ENCODE measurements at places on chromosomes 11 and 22.
A peak's percentile ranks its signal among the peaks of the same experiment; 100 is the strongest.

DNA sequence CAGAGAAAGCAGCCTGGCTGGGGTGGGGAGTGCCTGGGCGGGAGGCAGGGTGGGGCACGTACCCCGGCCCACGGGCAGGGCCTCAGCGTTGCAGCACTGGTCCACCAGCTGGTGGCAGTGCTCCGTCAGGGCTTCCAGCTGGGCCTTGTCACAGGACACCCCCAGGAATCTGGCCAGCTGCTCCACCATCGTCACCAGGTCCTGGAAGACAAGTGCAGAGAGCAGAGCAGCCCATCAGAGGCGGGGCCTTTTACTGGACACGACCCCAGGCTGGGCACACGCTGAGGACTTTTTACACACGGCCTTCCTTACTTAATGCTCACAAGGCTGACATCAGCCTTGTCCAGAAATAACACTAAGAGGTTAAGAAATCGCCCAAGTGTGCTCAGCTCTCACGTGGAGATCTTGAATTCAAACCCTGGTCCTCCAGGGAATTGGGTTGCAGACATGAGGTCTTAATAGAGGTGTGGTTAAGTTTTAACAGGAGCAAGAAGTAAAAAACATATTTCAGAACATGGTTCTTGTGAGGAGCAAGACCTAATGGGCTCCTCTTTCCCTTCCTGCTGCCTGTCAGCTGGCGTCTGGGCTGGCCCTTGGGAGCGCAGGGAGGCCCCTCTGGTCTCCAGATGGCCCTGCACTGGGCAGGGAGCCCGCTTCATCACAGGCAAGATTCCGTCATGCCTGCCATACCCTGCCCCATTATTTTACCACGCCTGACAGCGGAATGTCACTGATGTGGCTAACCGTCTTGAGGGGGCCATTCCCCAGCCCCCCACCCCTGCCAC lies 17.1 kb upstream of the EFCAB6 start:
- DNase-seq, result no peak

GRCh38 chr22:37870273-37870672 lies 21.1 kb downstream of the EIF3L start:
- DNase-seq, result no peak

DNA sequence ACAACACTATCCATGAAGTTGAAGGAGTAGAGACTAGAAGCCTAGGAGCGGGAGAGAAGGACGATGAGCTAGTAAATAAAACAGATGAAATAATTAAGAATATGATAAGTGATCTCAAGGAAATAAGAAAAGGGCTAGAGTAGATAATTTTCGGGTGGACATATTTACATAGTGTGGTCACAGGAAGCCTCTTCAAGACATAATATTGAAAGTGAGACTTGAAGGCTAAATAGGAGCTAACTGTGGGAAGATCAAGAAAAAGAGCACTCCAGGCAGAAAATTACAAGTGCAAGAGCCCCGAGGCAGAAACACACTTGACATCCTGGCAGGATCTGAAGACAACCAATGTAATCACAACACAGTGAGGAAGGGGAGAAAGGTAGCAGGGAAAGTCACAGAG lies 11.9 kb upstream of the PPFIBP2 start:
- no peak for DNase-seq

DNA sequence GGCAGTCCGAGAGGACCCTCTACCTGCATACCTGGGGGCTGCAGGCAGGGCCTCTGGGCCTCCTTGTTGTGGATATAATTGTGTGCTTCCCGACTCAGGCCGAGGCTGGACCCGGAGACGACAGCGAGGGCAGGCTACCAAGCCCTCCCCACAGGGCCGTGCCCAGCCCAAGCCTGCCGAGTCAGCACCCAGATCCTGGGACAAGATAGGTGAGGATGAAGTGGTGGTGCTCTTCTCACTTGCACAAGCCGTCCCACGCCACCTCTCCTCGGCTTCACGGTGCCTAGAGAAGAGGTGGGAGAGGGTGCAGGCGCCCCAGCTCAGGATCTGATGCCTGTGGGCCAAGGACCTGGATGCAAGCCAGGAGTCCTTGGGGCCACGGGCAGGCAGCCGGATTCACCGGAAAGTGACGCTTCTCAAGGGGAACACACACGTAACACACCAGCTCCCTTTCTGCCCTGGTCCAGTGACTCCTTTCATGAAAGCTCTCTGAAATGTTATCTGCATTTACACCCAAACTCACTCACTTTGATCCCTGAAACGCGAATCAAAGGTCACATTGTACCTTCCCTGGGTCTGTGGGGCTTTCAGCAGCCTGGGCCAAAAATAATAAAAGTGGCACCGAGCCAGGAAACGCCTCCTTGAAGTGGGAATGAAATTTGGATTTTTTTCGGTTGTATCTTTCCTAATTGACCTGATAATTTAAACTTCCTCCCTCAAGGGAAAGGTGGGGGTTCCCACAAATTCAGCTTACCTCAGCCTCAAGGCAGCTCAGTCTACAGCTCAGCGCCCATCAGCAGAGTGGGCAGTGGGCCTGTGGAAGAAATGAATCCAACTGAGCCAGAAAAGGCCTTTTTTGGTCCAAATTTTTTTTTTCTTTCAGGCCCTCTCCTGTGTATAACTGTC lies 1.1 kb upstream of the GNB1L start:
- peak; percentile 62 for DNase-seq

DNA sequence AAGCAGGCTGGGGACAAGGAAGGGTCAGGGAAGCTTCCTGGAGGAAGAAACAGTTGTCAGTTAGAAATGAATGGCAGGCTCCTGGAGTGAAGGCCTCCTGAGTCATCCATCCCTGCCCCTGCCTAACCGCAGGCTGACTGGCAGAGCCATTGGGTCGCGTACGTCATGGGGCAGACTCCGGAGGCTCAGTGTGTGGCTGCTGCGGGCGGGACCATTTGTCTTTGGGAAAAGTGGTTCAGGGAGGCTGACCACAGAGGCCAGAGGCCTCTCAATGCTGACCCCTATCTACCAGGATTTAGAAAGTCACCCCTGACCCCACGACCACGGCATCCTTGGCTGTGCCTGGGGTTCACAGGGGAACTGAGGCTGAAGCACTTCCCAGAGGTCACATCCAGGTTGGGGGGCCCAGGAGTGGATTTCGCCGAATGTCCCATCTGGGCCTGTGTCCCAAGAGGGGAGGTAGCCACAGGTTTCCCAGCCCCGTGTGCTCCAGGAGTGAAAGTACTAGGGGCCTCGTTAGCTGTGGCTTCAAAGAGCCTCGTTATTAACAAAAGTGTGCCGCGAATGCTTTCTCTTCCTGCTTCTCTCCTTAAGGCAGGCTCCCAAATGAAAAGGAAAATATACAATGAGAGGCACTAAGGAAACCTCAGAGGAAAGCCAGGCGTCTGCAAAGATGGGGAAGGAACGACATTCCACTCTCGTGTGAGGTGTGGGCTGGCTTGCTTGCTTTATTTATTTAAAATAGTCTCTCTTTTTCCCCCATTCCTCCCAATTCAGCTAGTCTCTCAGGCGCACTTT lies 58.9 kb downstream of the FLRT1 start:
- peak; percentile 96 for DNase-seq

DNA sequence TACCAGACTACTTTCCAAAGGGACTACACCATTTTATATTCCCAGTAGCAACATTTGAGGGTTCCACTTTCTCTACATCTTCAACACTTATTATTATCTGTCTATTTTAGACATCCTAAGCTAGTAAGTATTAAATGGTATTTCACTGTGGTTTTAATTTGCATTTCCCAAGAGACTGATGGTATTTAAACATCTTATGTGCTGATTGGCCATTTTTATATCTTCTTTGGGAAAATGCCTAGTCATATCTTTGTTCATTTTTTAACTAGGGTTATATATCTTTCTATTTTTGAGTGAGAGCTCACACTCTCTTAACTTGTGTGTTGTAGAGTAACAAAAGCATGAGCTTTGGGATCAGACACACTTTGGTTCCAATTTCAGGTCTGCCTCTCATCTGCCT lies 73.7 kb downstream of the PRCP start:
- DNase-seq, result no peak

DNA sequence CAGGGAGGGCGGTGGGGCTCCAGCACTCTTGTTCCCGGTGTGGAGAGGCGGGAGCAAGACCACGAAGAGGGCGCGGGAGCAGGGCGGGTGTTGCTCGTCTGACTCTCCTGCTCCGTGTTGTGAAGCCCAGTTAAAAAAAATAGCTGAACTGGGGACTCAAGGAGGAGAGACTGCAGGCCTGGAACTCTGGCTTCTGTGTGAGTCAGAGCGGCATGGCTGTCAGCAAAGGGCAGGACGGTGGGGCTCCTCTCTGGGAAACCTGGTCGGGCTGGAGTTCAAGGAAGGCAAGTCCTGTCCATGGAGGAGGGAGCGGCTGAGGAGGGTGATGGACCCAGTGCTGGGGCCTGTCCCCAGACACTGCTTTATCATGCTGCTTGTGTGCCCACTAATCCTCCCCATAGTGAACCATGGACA lies 152.3 kb downstream of the FEZ1 start:
- DNase-seq, result no peak

GRCh38 chr11:72793076-72793424 lies 797 bp downstream of the STARD10 start:
- no peak for DNase-seq

GRCh38 chr22:31692186-31692886 lies 30.3 kb upstream of the PISD start:
- DNase-seq, result peak; percentile 59

GRCh38 chr11:1081601-1082311 lies 7.1 kb downstream of the MUC2 start:
- DNase-seq, result no peak

- DNase-seq, result no peak
These were observed 63.1 kb downstream of the PRSS23 start for GRCh38 chr11:86863476-86863875.

- DNase-seq, result no peak
These were observed 493.5 kb upstream of the B3GAT1 start for GRCh38 chr11:134905517-134905916.

DNA sequence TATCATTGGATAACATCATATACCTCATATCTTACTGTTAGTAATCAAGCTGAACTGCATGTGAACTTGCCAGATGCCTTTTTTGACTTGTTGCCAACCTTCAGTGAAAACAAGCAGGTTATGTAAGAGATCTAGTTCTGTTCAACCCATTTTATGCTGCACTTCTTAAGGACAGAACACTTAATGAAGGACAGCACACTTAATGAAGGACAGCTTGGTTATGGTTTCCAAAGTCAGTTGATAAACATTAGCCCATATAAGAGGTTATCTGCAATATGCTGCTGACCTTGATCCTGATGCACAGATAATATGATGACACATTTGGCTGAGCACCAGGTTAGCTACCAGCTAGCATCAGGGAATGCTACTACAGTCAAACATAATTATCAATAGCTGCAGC lies 358.7 kb upstream of the PDGFD start:
- no peak for DNase-seq

GRCh38 chr11:61752117-61752924 lies at the start of gene MYRF:
Gene MYRF (plus strand): TSS chr11:61752636. CDS start chr11:61752745, 109 bp downstream.
- DNase-seq, result peak; percentile 54

DNA sequence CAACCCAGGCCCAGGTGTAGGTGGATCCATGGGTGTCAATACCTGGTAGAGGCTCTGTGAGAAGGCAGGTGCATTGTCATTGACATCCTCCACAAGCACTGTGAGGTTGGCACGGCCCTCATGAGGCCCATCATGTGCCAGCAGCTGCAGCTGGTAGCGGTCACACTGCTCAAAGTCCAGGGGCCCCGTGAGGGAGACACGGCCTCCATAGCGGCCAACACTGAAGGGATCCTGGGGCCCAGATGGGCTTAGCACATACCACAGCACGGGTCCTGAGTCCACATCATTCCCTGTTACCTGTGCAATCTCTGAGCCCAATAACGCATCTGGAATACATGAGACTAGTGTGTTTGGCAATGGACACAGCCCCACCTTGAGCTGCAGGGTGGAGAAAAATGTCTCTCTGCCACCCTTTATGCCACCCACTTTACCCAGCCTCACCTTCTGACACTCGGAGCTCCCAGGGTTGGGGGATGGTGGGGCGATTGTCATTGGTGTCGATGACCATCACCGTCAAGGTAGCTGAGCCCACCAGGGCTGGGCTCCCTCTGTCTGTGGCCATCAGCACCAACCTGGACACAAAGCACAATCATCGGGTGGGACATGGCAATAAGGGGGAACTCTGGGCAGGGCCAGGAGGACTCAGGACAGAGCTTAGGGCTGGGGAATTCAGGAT lies 6.1 kb upstream of the TPP1 start:
- no peak for DNase-seq

DNA sequence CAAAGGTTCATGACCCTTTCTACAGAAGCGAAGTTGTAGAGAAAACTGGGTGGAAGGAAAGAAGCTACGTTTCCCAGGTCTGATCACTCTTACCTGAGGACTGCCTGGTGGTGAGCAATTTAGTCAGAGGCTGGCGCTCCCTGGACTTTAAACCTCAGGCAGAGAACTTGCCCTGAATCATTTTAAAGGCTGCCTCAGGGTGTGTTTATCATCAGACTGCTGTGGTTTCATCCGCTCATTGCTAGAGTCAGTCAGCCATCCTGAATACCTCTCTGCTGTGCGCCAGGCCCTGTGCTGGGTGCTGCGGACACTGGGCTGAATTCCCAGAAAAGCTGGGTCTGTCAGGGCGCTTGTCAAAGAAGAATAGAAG lies 2.7 kb downstream of the DTX4 start:
- DNase-seq, result peak; percentile 94

DNA sequence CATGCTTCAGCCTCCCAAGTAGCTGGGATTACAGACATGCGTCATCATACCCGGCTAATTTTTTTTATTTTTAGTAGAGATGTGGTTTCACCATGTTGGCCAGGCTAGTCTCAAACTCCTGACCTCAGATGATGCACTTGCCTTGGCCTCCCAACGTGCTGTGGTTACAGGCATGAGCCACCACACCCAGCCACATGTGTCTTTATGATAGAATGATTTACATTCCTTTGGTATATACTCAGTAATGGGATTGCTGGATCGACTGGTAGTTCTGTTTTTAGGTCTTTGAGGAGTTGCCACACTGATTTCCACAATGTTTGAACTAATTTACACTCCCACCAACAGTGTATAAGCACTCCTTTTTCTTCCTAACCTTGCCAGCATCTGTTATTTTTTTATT lies 276.2 kb downstream of the METTL15 start:
- peak; percentile 67 for DNase-seq

- DNase-seq, result no peak
These were observed 380.9 kb downstream of the LARGE1 start for GRCh38 chr22:33539202-33539901.

DNA sequence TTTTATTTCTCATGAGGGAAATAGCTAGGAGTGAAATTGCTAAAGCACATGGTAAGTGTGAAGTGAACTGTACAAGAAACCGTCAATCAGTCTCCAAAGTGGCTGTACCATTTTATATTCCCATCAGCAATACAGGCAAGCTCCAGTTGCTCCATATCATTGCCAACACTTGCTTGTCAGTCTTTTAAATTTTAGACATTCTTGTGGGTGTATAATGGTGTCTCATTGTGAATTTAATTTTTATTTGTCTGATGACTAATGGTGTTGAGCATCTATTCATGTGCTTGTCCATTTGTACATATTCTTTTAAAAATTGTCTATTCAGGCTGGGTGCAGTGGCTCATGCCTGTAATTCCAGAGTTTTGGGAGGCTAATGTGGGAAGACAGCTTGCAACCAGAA lies 34.1 kb upstream of the SMCO4 start:
- peak; percentile 82 for DNase-seq
